Cardiac septum (tissue), 1 donor: ENCODE measurements at places on chromosomes 11 and 22.

DNA sequence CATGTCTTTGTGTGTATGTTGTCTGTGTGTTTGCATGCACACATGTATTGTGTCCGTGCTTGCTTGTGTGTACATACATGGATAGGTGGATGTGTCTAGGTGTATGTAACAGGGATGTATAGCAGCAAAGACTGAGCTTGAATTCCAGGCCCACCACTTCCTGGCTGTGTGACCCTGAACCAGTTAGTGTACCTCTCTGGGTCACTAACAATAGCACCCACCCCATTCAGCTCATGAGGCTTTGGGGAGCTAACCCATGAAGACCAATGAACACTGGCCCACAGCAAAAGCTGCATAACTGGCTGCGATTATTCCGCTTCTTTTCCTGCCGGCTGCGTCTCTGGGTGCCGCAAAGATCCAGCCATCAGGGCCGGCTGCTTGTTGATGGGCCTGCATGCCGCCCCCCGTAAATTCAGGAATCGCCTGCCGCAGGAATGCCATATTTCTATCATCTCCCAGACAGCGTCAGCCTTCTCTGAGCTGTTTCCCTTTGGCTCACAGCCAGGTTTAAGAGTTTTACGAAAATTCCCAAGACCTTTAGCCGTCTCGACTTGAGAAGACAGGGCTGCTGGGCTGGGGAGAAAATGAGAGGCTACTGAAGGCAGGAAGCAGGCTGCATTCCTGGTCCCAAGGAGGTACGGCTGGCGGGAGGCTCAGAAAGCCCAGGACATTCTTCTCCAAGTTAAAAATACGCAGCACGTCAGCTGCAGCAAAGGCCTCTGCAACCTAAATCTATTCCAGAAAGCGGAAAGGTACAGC lies 224.6 kb downstream of the MN1 start:
- no peak for DNase-seq

DNA sequence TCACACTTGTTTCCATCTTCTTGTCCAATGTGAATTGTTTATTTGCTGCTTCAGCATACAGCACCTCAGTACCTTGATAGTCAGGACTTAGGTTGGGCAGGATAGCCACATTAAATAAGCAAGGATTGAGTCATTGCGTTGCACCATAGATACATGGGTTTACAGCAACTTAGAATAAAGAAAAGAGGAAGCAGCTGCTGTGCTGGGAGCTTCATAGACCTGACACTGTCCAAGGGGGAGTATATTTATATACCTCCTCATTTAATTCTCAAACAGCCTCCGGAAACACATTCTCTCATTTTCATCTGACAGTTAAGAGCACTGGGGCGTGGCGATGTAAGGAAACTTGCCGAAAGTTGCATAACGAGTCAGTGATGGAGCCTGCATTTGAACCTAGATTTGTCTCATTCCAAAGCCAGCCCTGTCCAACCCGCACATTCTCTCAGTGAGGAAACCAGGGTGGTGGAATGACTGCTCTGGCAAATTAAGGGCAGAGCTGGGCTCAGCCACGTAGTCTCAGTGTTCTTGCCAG lies 42.2 kb downstream of the UBASH3B start:
- DNase-seq, result no peak

DNA sequence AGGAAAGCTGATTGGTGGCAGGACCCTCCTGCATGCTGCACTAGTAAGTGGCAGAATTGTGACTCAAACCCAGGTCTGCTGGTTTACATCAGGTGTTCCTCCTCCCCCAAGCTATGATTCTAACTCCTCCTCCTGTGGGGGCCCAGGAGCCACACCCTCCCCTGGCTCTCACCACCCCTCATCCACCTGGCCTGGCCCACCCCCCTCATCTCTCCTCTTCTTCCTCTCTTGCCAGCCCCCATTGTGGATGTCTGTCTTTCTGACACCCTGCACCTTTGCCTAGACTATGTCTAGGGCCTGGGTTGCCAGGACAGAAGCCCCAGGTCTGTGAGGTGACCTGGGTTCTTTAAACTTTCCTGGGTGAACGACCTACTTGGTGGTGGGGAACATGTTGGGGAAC lies 59.9 kb downstream of the GRIK4 start:
- DNase-seq, result peak; percentile 51

DNA sequence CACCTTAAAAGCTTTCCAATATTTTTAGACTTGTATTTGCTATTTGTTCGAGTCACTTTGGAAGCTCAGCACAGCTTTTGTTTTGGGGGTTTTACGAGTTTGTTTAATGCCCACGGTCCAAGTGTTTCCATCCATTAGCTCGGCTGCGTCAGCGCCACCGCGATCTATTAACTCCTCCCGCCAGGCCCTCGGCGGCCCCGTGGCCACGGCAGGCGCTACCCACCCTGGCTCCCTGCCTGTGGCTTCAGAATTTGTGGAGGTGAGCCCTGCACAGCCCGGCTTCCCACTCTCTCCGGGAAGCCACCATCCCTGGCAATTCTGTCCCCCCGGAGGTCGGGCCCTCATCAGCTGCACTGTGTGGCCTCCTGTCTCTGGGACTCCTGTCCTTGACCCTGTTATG lies 648.5 kb downstream of the BRD1 start:
- DNase-seq, result no peak

GRCh38 chr11:100785148-100785983 lies 98.3 kb downstream of the ARHGAP42 start:
- DNase-seq, result no peak

GRCh38 chr11:34356576-34356912 lies 1.3 kb downstream of the ABTB2 start:
- peak; percentile 77 for DNase-seq

- no peak for DNase-seq
Observed at GRCh38 chr11:90100431-90100830, 14.7 kb downstream of the UBTFL1 start.

DNA sequence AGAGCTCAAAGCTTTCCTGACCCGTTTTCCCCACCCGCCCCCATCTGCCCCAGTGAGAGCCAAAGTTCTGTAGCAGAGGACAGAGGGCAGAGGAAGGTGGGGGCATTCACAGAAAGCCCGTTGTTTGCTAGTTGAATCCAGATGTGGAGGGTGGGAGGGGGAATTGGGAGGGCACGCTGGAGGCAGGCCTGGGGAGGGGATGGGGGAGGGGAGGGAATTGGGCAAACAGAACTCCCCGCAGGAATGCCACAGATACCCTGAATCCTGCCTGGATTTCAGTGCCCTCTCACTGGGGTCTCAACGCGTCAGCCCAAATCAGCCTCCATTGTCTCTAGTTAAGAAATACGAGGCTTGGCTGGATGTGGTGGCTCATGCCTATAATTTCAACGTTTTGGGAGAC lies 12.9 kb upstream of the OAF start:
- no peak for DNase-seq

DNA sequence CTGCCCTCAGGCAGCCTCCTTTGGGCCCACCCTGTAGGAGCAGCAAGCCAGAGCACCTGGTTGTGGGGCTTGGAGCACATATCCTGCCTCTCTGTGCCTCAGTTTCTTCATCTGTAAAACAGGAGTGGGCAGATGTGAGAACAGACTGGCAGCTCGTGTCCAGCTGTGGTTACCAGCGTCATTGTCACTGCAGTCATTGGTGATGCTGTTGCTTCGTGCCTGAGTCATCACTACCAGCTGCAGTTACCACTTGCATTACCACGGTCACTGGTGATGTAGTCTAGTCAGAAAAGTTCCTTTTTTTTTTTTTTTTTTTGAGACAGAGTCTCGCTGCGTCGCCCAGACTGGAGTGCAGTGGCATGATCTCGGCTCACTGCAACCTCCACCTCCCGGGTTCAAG lies 20.4 kb downstream of the RSPH14 start:
- DNase-seq, result no peak

- DNase-seq, result no peak
Observed at GRCh38 chr11:119615003-119615881, 113.8 kb downstream of the NECTIN1 start.

GRCh38 chr22:23060612-23061400 lies 9.5 kb upstream of the GNAZ start:
- peak; percentile 60 for DNase-seq

GRCh38 chr11:118448294-118448693 lies 12.0 kb downstream of the KMT2A start:
- DNase-seq, result no peak

GRCh38 chr11:68076371-68077042 lies 37.7 kb downstream of the TCIRG1 start:
- DNase-seq, result no peak

DNA sequence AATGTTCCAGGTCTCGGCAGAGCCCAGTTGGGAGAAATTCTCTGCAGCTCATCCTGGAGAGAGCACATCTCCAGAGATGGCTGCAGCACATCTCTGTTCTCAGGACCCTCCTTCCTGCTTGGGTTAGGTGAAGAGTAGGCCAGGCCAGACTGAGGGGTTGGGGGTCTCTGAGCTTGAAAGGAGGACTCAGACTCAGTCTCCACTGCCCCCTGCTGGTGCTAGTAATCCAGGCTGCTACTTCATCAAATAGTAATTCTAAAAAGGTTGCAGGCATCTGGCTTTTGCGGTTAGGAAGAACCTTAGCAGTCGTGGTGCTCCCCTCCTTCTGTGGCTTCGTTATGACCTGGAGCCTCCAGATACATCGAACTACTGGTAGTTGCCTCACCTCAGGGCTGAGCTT lies 9.7 kb downstream of the TUB start:
- peak; percentile 57 for DNase-seq

DNA sequence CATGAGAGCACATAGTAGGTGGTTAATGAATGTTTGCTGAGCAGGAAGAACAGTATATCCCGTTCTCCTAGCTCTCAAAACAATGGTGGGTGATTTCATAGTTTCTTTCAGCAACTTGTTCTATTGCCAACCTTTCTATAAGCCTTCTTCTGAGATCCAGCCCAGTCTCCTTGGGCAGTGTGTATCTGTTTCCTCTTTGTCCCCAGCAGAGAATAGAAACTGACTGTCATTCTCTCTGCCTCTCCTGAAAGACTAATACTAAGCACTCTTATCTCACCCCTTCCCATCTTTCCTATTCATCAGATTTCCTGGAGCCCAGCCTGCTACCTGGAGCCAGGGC lies 272.9 kb downstream of the ST3GAL4 start:
- DNase-seq, result no peak

GRCh38 chr22:37235897-37236607 lies 8.0 kb downstream of the RAC2 start:
- no peak for DNase-seq

- DNase-seq, result peak; percentile 68
Observed at GRCh38 chr22:50610581-50610980, 10.0 kb downstream of the MAPK8IP2 start.

GRCh38 chr22:30077279-30077880 lies 2.9 kb upstream of the HORMAD2 start:
- DNase-seq, result no peak

DNA sequence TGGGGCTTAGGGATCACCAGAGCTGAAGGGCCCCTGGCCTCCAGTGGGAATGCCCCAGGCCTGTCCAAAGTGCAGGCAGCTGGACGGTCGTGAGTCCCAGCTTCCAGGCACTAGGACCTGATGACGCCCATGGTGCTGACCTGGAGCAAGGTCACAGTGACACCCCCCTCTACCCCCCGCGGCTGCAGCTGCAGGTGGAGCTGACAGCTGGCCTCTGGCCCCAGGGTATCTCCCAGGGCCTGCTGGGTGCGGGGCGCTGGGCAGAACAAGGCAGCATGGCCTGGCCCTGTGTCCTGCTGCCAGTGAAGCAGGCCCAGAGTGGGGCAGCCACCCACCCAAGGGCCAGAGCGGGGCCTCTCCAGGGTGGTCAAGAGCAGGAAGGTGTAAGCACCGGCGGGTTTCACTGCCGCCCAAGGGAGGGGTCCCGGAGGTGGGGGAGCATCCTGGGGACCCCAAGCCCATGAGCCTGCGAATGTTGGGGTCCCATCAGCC lies 553 bp upstream of the TCIRG1 start:
- DNase-seq, result no peak

- DNase-seq, result no peak
Observed at GRCh38 chr11:133997554-133997953, 40.8 kb upstream of the IGSF9B start.

DNA sequence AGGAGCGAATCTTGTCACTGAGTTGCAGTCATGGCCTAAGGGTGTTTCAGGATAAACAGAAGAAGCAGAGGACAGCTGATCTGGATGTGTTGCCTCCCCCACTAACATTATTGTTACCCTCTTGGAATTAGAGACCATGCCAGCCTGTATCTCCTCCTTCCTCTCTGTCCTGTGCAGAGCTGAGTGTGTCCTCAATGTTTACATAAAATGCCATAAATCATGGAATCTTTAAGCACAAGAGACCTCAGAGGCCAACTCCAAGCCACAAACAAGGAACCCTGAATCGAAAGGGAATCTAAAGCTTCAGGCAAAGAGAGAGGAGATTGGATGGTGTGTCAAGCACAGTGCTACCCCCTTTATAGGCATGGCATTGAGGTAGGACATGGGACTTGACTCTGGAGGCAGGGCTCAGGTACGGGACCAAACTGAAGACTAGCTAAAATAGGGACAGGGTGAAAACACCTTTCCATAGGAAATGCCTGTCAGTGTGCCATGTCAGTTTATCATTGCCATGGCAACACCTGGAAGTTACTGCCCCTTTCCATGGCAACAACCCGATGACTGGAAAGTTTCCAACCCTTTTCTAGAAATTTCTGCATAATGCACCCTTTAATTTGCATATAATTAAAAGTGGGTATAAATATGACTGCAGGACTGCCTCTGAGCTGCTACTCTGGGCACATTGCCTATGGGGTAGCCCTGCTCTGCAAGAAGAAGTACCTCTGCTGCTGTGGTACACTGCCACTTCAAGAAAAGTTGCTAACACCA lies 489.7 kb downstream of the MIAT start:
- no peak for DNase-seq

GRCh38 chr22:21624880-21625791 lies 4.7 kb downstream of the YDJC start:
- DNase-seq, result no peak

DNA sequence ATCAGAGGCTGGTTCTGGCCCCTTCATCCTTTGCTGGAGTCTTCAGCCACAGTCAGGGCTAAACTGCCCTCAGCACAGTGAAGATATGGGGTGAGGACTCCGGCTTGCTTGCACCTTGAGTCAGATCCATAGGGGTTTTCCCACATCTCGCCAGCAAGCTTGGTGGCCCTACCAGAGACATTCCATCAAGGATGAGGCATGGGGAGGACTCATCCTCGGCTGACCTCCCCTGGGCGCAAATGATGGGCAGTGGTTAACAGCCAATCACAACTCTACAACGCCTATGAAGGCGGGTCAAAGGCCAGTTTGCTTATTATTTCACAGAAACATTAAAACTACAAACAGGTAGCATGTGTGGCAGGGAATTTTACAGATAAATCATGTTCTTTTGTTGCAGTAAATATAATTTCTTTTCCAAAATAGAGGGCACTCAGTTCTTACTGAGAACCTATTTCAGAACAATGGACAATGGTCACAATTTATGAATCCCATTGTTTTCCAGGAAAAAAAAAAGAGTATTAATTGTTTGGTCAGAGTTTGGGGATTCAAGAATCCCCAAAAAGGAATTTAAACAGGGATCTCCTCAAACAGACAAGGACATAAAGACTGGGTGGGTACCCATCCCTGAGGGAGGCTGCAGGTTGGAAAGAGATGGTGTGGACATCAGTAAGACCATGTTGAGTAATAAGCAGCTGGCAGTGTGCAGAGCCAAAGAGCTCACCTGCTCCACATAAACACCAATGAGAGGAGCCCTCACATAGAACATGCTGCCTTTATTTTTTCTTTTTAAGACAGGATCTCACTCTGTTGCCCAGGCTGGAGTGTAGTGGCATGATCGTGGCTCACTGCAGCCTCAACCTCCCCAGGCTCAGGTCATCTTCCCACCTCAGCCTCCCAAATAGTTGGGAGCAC lies 14.8 kb downstream of the PLAAT3 start:
- no peak for DNase-seq
